ENCODE measurements at places on chromosomes 7 and 10.

DNA sequence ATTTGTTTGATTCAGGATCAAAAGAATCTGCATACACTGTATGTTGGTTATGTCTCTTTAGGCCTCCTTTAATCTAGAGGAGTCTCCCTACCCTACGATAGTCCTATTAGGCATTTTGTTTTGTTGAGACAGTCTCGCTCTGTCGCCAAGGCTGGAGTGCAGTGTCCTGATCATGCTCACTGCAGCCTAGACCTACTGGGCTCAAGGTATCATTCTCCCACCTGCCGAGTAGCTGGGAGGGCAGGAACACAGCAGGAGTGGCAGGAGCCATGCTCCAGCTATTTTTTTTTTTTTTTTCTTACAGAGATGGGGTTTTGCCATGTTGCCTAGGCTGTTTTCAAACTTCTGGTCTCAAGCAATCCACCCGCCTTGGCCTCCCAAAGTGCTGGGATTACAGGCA lies 123.0 kb upstream of the DKK1 start:
- DNase-seq, result no peak

DNA sequence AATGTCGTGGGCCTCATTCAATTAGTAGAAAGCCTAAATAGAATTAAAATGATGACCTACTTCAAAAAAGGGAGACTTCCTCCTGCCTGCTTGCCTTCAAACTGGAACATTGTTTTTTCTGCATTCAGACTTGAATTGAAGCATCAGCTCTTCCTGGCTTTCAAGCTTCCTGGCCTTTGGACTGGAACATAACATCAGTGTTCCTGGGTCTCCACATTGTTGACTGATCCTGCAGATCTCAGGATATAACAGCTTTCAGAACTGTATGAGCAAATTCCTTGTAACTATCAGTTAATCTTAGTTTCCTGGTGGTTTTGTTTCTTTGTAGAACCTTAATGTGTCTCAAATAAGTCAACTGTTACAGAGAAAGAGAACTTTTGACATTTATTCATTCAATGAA lies 18.6 kb downstream of the MAGI2 start:
- no peak for DNase-seq

DNA sequence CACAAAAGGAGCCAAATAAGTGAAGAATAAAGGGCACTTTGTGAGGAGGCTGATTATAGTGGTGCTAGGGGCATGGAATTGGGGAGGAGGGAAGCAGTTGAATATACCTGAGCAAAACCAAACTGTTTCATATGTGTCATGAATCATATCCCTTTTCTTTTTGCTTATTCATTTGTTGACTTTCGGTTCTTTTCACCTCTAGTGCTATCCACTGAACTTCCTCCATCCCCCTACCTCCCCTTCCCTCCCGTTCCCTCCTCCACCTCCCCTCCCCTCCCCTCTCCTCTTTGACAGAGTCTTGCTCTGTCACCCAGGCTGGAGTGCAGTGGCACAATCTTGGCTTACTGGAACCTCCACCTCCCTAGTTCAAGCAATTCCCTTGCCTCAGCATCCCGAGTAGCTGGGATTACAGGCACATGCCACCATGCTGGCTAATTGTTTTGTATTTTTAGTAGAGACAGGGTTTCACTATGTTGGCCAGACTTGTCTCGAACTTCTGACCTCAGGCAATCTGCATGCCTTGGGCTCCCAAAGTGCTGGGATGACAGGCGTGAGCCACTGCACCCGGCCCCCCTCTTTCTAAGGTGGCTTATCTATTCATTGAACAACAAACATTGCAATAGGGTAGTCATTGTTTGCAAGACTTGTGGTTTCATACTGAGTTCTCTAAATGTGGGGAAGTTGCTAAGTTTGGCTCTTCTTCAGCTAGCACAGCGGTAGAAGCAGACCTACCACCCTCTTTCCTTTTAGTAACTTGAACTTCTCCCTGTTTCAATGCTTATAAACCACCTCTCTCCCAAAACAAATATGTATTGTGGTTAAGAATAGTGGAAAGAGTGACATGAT lies 150.4 kb upstream of the PRPS1L1 start:
- peak; percentile 57 for DNase-seq

DNA sequence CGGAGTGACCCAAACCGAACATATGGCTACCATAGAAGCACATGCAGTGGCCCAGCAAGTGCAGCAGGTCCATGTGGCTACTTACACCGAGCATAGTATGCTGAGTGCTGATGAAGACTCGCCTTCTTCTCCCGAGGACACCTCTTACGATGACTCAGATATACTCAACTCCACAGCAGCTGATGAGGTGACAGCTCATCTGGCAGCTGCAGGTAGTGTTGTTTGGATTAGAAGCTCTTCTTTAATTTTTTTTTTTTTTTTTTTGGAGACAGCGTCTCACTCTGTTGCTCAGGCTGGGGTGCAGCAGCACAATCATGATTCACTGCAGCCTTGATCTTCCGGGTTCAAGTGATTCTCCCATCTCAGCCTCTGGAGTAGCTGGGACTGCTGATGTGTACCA lies 45.8 kb downstream of the NRF1 start:
- no peak for DNase-seq

GRCh38 chr7:119783799-119784198 lies 489.2 kb upstream of the KCND2 start:
- no peak for DNase-seq

DNA sequence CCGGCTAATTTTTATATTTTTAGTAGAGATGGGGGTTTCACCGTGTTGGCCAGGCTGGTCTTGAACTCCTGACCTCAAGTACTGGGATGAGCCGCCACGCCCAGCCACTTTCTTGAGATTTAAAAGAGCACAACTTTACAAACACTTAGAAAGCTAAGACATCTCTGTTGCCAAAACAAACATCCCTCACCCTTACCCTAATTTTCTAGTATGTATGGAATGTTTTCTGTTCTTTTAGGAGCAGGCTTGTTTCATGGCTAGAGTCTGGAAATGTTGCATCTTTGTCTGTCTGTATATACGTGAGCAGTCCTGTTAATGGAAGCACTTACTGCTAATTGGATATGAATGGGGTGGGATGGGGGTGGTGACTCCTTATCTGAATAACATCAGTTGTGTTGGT lies 2.9 kb downstream of the OLAH start:
- DNase-seq, result no peak

- peak; percentile 7 for DNase-seq
Observed at GRCh38 chr10:27783660-27784059, 38.0 kb upstream of the MKX start.

GRCh38 chr10:118483496-118483895 lies 112.0 kb downstream of the PRLHR start:
- no peak for DNase-seq

GRCh38 chr10:96235326-96236089 lies 35.9 kb downstream of the BLNK start:
- DNase-seq, result no peak

DNA sequence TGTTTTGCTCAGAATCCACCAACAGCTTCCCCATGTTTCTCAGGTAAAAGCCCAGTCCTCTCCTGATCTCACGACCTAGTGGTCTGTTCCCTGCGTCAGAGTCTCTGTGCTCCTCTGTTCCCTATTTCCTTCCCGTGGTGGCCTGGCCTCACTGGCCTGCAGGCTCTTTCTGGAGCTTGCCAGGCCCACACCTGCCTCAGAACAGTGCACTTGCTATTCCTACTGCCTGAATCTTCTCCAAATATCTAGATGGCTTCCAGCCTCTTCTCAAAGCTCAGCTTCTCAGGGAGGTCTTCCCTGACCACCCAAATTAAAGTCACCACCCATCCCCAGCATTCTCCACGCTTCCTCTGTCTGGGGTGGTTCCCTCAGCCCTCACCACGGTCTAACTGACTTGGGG lies 165.3 kb downstream of the USP6NL start:
- no peak for DNase-seq

- no peak for DNase-seq
Observed at GRCh38 chr7:111329367-111330234, 232.7 kb downstream of the IMMP2L start.

DNA sequence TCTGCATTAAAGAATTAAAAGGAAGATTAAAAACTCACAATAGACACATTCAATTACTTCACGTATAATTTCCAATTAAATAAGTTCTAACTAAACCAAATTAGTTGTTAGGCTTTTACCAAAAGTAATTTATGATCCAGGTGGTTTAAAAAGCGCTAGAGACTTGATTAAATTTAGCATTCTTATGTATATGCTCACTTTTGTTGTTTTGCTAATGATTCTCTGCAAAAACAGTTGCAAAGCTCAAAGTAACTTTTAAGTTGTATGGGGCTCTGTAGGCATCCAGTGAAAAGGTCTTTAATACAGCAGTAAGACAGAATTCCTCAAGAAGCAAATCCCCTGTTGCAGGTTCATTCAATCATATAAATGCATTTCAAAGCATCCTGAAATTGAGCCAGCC lies 15.5 kb upstream of the PNPLA8 start:
- DNase-seq, result no peak

DNA sequence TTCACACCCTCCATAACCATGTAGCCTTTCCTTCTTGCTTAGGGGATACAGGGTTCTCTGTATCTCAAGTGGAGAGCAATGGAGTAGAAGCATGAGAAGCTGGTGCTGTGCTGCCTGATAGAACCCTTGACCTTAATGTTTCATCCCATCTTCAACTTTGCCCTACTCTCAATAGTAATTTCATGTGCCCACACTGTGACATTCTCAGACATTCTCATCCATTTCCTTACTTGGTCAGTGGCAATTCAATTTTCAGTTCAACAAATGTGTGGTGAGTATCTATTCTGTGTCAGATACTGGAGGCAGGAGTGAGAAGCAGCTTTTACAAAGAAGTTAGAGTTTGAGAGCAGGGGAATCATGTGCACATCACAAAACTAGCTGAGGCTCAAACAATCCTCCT lies 16.1 kb downstream of the STRIP2 start:
- no peak for DNase-seq

- peak; percentile 6 for DNase-seq
Observed at GRCh38 chr10:92760609-92761008, 70.9 kb downstream of the HHEX start.

GRCh38 chr7:71334541-71334940 lies 202.6 kb downstream of the GALNT17 start:
- no peak for DNase-seq

DNA sequence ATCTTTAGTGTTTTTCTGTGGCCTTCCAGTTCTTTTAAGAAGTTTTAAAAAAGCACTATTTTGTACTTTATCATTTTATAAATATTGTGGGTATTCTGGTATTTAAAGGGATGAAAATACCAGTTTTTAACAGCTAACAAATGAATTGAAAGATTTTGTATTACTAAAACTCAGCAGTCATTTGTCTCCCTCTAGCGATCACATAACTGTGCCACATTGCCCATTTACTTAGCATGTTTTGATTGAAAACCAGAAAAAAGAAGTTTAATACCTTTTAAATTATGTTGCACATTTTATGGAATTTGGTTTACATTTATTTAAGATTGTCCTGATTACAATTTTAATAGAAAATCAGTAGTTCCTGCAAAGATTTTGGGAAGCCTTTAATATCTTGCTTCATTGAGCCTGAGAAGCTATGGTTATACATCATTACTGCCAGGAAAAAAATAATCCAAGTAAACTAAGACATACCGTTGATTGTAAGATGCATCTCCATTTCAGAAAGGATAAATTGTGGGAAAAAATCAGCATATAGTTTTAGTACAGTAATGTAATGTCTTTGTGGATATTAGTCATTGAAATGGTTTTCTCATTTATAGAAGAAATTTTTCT lies 34.9 kb downstream of the TAX1BP1 start:
- no peak for DNase-seq
